Stimulated activated effector memory CD8-positive, alpha-beta T cell treated with anti-CD3 and anti-CD28 coated beads, Interleukin-12 subunit alpha, Interleukin-12 subunit beta, amount 100 ng/mL, for 72 hours (primary cell): ENCODE measurements at places on chromosomes 3 and 15.

DNA sequence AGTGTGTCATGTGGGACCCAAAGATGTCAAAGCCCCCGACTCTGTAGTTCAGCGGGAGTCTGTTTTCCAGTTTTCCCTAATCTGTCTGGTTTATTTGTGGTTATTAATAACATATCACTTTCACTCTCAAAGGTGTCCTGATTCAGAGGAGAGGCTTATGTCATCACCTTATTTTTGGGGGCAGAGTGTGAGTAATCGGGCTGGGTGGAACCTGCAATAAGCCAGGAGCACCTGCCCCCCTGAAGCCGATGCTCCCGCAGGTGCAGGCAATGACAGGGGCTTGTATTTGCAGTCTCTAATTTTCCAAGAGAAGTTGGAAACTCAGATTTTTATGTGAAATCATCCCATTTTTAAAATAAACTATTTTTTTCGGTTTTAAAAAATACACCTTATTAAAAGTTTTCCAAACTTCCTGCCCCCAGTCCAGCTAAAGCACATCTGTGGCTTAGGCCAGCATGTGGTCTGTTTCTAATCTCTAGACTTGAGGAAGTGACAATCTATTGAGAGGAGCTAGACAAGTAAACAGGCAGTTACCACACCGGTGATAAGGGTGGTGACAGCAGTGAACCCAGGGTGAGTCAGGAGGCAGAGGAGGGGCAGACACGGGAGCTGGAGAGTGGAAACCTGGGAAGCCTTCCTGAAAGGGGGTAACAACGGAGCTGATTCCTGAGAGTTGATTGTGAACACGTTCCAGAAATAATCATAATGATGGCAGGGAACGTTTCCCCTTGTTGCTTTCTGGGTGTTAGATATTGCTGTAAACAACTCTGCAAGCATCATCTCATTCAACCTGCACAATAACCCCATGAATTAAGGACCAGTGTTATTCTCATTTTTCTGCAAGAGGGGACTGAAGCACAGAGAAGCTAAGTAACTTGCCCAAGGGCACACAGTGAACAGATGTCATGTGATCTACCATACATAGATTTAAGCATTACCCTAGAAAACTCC, 37.2 kb downstream of the BHLHE40 start:
- DNase-seq, result no peak

- peak; percentile 7 for DNase-seq
These were observed 32.5 kb downstream of the PARP15 start for GRCh38 chr3:122609798-122610559.

DNA sequence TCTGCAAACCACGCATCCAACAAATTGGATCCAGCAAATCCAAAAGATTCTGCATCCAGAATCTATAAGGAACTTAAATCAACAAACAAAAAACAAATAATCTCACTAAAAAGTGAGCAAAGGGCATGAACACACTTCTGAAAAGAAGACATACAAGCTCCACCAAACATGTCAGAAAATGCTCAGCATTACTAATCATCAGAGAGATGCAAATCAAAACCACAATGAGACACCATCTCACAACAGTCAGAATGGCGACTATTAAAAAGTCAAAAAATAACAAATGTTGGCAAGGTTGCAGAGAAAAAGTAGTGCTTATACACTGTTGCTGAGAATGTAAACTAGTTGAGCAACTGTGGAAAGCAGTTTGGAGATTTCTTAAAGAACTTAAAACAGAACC, 21.6 kb upstream of the SLC25A36 start:
- no peak for DNase-seq

GRCh38 chr15:96457841-96458240, 127.3 kb downstream of the NR2F2 start:
- no peak for DNase-seq

GRCh38 chr15:63891079-63891767, 57.5 kb upstream of the HERC1 start:
- peak; percentile 69 for DNase-seq

GRCh38 chr15:88651971-88652370, 13.2 kb downstream of the ISG20 start:
- DNase-seq, result no peak

DNA sequence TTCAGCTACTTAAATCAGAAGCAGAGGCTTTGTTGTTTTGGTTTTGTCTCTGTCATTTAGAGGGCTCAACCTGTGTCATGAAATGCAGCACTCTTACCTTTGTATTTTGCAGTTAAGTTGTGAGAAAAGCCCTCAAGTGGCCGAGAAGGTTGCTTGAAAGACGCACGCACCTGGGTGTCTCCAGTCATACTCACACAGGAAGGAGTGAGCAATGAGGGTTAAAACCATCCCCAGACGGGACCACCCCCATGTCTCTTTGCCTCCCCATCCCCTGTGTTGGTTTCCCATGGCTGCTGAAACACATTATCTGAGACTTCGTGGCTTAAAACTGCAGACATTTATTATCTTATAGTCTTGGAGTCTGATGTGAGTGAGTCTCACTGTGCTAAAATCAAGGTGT, 376.1 kb upstream of the CFAP20DC start:
- DNase-seq, result peak; percentile 68

DNA sequence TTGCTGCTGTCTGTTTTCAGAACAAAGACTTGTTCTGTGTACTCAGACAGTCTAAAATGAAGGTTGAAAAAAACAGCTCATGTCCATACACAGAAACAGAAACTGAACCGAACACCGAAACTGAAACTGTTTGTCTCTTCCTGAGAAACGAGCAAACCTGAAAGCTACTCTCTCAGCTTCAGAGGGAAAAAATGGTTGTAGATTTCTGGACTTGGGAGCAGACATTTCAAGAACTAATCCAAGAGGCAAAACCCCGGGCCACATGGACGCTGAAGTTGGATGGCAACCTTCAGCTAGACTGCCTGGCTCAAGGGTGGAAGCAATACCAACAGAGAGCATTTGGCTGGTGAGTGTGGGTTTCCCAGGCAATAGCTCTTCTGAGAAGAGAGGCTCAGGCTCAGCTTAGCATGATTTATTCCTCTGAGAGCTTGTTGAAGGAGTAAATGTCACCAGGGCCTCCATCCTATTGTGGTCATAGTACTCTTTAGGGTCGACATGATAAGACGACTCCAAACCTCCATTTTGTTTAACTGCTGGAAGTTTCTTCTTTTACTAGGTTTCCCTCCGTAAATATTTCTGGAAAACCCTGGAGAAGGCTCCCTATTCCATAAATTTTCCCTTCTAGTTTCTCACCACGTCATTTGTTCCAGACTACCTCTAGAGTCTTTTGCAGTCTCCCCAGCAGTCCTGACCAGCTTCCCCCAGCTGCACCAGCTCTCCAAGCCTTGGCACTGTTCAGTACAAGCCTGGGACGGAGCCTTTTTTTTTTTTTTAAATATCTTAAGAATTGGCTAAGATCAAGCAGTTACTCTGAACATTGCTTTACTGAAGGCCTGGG, at the start of gene RTP4:
RTP4 (plus strand) TSS at position 135 of the 838 bp plus-strand sequence; CDS start at position 192, 57 bp downstream.
- DNase-seq, result peak; percentile 71

DNA sequence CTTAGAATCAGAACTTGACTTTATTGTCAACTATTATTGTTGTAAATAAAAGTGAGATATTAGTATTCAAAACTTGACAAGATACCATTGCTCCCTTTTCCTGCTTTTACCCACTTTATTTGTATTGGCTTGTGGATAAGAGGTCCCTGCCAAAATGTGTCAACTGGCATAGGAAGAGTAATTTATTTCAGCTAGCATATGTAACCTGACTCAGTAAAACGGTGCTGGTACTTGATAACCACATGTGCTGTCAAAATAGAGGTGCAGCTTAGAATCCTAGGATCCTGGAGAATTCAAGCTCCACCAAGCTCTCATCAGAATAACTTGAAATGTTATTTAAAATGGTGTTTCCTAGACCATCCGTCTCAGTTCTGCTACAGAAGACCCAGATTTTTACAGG, 90.2 kb upstream of the TGFBR2 start:
- no peak for DNase-seq

DNA sequence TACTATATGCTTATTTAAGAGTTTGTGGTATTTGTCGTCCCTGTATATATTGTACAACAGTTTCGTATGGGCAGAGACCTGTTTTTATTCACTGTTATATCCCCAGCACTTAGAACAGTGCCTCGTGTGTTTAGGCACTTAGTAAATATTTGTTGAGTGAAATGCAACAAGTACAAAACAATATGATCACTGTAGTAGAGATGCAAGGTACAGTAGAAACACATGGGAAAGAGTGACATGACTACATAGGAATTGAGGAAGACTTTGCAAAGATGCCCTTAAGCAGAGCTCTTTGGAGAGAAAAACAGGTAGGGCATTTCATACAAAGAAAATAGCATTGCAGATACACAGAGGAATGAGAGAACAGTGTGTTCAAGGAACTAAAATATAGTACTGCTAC, 18.3 kb downstream of the RASA2 start:
- no peak for DNase-seq

- no peak for DNase-seq
These were observed 41.0 kb downstream of the EIF4E3 start for GRCh38 chr3:71684046-71684756.

GRCh38 chr3:87309601-87310000, 33.2 kb upstream of the POU1F1 start:
- no peak for DNase-seq

- no peak for DNase-seq
These were observed 241.9 kb downstream of the ALCAM start for GRCh38 chr3:105608623-105609022.

DNA sequence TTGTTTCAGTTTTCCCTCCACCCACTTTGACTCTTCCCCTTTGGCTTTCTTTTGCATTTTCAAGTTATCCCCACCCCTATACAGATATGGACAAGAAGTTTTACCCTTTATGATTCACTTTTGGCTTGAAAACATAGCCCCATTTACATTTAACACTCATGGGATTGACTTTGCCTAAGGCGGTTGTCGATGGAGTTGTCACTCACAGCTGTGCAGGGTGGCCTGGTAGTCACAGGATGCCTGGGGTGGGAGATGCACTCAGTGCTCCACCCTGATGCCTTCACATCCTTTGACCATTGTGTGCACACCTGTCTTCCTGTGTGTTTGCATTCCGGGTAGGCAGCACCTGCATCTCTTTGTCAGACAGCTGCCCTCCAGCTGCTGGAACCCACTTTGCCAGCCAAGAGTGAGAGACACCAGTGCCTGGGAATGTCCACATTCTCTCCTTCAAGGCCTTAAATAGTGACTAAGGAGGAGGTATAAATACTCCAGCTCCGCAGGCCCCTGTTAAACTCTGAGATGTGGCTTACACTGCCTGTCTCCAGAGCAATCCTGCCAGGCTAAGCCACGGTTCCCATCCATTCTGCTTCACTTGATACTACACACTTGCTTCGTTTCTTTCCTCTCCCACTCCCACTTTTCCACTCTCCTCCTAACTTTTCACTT, 191.5 kb upstream of the SLC24A5 start:
- DNase-seq, result no peak

DNA sequence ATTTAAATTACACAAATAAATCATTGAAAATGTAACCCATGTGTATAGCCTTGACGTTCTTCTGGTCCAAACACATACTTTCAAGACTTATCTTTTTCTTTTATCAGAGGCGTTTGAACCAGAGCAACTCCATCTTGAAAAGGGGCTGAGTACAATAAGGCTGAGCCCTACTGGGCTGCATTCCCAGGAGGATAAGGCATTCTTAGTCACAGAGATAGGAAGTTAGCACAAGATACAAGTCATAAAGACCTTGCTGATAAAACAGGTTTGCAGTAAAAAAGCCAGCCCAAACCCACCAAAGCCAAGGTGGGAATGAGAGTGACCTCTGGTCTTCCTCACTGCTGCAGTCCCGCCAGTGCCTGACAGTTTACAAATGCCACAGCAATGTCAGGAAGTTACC, 101.0 kb upstream of the IGSF10 start:
- DNase-seq, result no peak

DNA sequence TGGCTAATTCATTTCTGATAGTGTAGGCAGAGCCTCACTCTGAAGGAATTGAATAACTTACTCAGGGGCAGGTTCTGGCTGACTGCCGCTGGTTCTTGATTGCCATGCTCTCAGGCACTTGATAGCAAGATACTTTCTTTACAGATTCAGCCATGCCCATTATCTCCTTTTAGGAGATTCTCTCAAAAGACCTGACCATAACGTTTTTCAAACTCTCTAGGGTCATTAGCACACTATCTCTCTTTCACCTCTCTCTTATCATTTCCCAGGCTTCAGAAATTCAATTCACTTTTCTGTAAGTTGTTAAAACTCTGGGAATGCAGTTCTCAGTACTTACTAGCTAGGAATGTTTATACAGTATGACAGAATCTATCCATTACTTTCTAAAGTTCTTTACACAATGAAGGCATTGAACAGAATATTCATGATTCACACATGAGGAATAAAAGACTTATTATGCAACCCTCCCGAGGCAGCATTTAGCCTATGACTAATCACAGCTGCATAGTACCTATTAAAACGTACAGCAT, 850.3 kb upstream of the CADM2 start:
- no peak for DNase-seq

DNA sequence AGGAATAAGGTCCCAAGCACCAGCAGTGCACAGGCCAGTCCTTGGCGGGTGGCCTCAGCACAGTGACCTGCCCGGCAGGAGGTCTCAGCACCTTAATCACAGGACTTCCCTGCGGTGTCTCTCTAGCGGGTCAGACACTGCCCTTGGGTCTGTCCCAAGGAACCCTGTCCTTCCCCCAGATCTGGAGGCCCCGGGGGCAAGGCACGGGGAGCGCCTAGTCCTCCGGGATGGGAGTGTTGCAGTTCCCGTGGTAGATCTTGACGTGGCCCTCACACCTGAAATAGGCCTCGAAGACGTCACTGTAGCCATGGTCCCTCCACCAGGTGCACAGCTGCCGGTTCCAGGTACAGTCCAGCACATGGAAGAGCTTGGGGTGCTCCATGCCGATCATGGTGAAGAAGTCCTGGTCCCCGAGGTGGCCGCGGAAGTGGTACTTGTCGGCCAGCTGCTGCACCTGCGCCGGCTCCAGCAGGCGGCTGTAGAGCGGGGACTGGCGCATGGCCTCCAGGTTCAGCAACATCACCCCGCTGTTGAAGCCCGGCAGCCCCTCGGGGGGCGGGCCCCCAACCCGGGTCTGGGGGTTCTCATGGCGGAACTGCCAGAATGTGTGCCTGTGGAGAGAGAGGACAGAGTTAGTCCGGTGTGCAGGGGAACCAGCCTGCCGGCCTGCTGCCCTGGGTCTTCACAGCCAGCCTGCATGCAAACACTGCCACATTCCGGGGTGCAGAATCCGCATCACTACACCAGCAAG, 201.3 kb downstream of the XXYLT1 start:
- DNase-seq, result no peak

DNA sequence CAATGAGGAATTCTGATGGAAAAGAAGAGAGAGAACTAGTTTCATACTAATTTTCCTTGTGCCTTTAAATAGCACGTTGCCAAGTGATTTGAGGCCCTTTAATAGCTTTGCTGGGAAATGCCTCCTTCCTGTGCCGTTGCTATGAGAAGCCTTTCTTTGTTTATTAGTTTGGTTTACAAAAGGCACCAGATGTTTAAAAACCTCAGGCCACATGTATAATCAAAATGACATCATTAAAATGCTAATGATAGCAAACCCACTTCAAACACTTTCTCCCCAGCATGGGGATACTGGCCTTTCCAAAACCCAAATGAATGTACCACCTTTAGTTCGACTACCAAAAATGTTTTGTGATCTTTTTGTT, 50.0 kb upstream of the TBC1D23 start:
- no peak for DNase-seq

- no peak for DNase-seq
These were observed 3.3 kb upstream of the ALAS1 start for GRCh38 chr3:52194485-52195290.
